ENCODE measurements at places on chromosomes 12 and 14.

GRCh38 chr14:23380197-23380914 is 3.5 kb downstream of the CMTM5 start:
- DNase-seq = no peak

DNA sequence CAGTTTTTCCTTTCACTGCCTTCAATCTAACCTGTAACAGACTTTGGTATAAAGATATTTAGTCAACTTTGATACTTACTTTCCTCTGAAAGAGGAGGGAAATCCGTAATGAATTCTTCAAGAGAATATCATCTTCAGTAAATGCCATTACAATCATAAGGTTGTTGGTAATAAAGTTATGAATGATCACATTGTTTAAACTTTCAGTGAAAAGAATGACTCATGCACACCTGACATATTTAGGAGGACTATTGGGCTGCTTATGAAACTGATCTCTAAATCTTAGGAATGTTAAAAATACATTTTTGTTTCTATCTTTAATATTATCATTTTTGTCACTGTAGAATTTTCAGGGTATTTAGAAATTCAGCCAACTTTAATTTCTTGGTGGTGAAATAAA is 474.7 kb downstream of the SLC16A7 start:
- DNase-seq = no peak

DNA sequence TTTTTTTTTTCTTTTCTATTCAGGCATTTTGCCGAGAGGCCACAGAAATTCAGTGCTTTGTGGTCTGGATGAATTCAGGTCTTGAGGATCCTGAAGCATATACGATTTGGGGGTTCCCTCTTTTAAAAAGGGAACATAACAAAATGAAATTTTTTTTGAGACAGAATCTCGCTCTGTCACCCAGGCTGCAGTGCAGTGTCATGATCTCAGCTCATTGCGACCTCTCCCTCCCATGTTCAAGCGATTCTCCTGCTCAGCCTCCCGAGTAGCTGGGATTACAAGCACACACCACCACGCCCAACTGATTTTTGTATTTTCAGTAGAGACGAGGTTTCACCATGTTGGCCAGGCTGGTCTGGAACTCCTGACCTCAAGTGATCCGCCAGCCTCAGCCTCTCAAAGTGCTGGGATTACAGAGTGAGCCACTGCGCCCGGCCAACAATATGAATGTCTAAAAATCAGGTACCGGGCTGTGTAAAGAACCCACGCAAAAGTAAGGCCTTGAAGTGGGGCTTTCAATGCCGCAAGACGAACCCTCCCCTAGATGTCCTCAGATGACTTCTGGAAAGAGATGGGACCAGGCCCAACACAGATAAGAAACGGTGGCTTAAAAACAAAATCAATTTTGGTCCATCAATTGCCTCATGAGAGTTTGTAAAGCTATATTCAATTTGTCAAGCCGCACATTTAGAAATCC is 30.0 kb downstream of the TESC start:
- DNase-seq = no peak

DNA sequence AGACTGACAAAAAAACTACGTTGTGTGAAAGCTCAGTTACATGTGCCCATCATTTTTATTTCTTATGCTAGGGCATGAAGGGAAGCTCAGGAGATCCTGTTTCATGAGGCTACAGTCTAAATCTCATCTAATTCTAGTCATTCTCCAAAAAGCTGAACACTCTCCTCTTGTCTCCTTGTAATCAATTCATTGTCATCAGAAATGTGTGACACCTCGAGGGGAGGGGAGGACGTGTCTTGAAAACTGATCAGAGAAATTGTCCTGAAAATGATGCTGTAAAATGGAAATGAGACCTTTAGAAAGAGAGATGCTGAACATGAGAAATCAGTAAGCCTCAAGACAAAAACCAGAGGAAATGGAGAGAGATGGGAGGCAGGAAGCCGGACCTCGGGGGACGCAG is 103.4 kb downstream of the DAD1 start:
- DNase-seq = no peak

DNA sequence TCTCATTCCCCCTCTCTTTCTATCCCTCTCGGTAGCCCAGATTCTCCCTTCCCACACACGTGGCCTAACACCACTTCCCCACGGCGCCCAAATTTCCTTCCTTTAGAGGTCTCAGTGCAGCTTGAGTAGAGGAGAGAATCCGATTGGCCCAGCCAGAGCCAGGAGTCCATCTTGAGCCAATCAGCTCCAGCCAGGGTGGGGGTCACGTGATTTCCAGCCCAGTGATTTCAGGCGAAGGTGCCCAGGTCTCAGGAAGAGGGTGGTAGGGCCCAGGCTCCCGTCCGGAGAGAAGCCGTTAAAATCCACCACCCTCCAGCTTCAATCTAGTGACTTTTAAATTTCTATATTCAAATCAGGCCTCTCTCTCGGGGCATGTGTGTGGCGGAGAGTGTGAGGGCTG is 45.2 kb upstream of the MYL2 start:
- no peak for DNase-seq

GRCh38 chr12:111887926-111888745 is 46.1 kb downstream of the MAPKAPK5 start:
- DNase-seq = no peak

DNA sequence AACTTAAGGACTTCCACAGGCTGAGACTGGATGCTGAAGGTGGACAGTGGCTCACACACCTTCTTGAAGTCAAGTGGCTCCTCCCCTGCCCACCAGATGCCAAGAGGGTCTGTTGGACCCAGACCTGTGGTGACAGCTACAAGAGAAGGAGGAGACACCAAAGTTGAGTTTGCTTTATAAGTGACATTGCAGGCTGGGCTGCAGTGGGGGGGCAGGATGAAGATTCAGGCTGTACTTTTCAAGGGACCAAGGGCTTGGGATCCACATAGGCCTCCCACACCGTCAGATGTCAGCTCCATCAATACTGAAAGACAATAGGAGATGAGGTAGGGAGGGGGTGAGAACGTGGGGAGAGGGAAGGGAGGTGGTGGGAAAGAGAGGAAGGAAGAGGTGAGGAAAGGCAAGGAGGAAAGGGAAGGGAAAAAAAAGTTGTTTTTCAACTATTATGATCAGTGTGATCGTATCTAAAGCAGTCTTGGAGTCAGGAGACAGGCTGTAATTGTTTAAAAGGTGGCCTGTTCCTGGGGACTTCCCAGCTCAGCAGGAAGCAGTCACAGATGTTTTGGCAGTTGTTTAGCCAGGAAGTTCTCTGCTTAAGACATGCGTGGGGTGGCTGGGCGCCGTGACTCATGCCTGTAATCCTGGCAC is 84.1 kb upstream of the RESF1 start:
- DNase-seq = peak; percentile 43

DNA sequence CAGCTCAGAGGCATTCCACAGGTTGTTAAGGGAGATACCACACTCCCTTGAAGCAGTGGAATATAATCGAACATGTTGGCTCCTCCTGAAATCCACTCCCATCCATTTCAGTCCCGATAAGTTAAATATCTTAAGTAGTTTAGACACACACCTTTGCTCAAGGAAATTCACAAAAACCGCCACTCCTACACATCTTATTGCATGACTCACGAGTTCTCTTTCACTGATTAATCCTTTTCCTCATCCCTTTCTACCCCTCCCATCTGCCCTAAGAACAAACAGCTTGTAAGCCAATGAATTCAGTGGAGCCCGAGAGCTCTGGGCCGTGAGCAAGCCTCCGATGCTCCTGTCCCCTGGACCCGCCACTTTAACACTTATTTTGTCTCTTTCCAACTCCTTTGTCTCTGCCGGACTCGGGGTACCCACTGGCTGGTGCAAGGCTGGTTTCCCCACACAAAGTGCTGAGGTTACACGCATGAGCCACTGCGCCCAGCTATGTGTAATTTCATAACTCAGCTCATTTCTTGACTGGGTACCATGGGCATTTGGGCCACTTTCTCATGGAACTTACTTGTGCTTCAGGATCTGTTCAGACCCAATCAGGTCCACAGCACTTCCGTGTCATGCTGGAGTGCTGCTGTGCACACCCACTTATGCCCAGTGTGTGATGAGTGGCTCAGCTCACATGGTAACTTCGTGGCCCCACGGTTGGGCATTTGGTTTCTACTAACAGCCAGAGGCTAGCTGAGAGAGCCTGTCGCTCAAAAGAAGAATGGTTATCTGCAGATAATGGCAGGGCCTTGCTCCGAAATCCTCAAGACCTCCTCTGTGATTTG is 171.8 kb upstream of the ALG10B start:
- no peak for DNase-seq

DNA sequence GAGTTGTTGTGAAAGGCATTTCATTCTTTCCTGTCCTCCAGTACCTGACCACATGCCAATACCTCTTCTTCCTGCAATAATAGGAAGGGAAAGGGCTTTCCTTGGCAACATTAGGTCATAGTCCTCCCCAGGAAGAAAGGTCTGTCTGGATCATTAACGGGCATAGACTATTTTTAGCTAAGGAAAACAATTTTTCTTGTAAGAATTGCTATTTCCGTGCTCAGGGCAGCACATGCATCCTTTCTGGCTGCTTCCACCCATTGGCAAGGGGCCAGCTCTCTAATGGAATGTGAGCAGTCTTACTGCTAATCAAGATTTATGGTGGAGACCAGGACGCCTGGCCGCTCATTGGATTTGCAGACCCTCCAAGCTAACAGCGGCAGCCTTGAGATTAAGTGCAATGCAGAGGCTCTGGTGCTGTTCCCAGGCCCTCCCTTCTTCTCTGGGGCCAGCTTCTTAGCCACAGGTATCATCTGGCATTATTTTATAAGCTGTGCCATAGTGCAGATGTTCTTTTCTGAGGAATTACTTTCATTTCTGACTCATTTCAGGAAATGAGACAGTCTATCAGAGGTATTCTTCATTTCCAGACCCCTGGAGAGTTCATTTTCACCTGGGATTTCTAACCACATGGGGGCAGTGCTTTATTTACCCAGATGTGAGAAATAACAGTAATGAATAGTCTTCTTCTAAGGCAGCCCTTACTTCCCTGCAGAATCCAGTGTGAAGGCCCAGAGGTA is 52.9 kb downstream of the ANO6 start:
- no peak for DNase-seq

DNA sequence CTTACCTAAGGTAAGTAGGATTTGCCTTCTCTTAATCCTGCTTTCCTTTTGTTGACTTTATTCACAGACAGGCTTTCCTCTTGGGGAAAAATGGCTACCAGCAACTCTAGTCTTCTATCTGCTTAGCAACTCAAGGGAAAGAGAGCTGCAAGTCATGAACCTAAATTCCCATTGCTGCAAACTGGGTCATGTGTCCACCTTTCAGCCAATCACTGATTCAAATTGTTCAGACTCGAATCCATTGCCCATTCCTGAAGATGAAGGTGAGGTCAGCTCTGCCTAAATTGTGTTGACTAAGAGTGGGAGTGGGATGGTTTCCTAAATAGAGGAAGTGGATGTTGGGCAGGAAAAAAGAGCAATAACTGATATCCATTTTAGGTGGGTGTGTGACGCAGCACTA is 7.7 kb downstream of the FBXW8 start:
- DNase-seq = no peak

- no peak for DNase-seq
These were observed 327.3 kb downstream of the ADGRD1 start for GRCh38 chr12:131281016-131281415.

DNA sequence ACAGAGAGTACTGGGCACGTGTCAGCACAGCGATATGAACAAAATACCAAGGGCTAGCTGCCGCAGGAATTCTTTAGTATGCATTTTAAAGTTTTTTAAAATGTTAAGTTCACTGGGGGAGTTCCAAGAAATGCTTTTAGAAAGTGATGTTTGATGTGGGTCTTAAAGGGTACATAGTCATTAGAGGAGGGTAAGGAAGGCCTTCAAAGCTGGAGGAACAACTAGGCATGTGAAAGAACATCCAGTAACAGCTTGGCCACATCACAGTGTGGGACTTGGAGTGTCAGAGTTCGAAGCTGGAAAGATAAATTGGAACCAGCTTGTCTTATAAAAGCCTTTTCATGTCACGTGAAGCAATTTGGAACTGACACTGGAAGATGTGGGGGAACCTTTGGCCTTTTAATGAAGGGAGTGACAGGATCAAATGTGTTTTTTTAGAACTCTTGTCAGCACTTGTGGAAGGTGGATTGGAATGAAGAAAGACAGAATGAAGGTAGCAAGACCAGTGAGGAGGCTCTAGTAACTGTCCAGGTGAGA is 57.7 kb downstream of the WDR20 start:
- no peak for DNase-seq

DNA sequence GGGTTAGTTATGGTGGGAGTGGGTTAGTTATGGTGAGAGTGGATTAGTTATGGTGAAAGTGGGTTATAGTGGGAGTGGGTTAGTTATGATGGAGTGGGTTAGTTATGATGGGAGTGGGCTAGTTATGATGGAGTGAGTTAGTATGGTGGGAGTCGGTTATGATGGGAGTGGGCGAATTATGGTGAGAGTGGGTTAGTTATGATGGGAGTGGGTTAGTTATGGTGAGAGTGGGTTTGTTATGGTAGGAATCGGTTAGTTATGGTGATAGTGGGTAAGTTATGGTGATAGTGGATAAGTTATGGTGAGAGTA is 22.1 kb upstream of the SFSWAP start:
- DNase-seq = no peak

Data from stimulated activated CD4-positive, alpha-beta T cell treated with anti-CD3 and anti-CD28 coated beads, TNF-alpha, amount 100 ng/mL, for 1 hour (primary cell).